ENCODE measurements at places on chromosomes 1 and 21.

GRCh38 chr1:160271025-160271424 lies 8.7 kb upstream of the DCAF8 start:
- DNase-seq: no peak

DNA sequence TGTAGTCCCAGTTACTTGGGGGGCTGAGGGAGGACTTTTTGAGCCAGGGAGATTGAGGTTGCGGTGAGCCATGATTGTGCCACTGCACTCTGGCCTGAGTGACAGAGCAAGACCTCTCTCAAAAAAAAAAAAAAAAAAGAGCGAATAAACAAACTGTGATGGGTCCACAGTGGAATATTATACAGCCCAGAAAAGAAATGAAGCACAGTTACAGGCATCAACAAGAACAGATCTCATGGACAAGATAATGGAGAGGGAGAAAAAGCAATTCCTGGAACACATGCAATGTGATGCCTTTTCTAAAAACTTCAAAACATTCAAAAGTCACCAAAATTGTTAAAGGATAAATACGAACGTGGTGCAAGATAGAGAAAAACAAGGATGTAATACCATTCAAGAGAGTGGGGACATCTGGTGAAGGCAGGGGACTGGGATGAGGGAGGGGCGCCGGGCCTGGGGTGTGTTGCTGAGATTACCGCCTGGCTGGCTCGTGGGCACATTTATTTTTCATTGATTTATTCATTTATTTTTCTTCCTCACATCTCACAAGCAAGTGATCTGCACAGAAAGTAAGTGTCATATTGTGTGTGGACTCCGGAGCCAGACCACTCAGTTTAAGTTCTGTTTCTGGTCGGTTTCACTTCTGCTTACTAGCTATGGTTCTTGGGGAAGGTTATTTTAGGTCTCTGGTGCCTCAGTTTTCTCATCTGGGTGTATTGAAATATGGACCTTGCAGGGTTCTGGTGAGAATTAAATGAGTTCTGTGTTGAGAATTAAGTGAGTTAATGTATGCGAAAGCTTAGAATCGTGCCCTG lies 30.1 kb downstream of the ABCG1 start:
- no peak for DNase-seq

DNA sequence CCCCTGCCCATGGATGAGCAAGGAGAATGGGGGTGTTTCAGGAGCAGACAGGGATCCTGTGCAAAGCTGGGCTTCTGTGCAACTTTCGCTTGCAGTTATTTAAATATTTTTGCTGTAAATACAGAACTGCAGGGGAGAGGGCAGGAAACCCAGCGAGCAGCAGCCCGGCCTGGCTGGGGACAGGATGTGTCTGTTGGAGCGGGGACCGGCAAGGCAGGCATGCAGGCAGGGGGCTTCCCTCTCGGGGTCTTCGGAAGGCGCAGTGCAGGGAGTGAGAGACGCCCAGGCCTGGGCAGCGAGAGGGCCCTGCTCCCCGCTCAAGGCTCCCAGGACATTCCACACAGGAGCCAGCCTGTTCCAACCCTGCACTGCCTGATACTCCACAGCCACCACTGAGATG lies 1.7 kb upstream of the AIRE start:
- DNase-seq: no peak

GRCh38 chr1:194940336-194941030 lies 1667.8 kb downstream of the KCNT2 start:
- no peak for DNase-seq

DNA sequence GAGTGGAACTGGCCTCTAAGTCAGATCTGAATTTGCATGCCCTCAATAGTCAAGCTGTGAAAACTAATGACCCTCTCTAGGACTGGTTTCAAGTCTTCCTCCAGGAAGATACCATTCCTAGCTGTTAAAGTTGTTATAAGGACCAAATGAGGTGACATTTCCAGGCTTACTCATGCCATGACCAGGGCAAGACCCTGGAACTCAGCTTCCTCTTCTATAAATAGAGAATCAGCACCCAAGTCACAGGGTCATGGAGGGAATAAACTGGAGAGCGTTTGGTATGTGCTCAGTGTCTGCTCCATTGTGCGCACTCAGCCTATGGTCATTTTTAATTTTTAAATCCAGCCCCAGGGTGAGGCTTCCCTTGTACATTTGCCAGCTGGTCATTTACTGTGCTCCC lies 2.5 kb downstream of the S100A9 start:
- no peak for DNase-seq

DNA sequence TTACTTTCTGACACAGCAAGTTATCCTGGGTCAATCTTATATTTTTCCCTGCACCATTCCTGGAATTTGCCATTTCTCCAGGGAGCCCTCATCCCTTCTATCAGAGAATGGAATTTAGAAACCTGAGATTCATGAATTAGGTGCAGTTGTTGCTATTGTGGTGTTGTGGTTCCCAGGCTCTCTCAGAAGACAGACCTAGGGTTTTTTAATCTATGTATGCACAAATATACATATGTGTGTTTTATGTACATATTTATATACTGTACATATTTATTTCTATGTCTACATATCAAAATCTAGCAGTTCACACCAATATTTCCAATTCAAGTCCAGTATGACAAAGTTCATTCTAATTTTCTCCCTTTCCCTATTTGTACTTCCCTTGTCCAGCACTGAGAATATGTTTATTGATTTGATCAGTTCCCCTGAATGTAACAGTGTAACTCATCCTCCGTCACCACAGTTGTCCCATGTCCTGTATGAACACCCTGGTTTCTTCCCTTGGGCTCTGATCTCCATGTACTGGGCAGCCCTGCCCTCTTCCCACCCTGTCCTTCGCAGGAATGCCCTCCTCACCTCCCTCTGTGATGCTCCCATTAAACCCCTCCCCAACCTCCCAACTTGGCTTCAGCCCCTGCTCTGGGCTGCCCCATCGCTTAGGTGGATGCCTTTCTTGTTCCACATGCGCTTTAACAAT lies 145.5 kb downstream of the VPS13D start:
- no peak for DNase-seq

- DNase-seq: no peak
Observed at GRCh38 chr1:202982715-202983430, 15.8 kb upstream of the CYB5R1 start.

GRCh38 chr1:111535256-111536191 lies 32.1 kb upstream of the ADORA3 start:
- DNase-seq: no peak

- DNase-seq: no peak
Observed at GRCh38 chr1:7104339-7104738, 319.1 kb downstream of the CAMTA1 start.

- no peak for DNase-seq
Observed at GRCh38 chr21:23394458-23394857, 2212.8 kb downstream of the MRPL39 start.

- no peak for DNase-seq
Observed at GRCh38 chr1:3159121-3159520, 90.1 kb downstream of the PRDM16 start.

GRCh38 chr1:83509301-83509781 lies 489.6 kb downstream of the TTLL7 start:
- DNase-seq: no peak

GRCh38 chr1:208535511-208535910 lies 291.3 kb upstream of the PLXNA2 start:
- DNase-seq: no peak

GRCh38 chr1:75165264-75165663 lies 31.1 kb downstream of the LHX8 start:
- DNase-seq: no peak

DNA sequence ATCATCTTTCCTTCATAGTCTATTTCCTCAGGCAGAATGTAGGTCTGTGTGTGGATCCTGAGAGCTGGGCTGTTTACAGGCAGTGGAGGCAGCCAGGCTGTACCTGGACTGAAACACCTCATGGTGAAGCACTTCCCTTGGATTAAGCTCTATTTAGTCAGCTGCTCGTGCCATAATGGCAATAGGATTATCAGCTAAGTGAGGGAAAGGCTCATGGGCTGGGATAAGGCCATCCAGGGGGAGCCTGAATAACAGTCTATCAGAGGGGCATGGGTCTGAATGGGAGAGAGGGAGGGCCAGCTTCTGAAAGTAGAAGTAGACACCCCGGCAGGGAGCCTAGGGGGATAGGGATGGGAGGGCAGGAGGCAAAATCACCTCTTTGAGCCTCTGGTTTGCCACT lies 8.3 kb downstream of the RNASEL start:
- DNase-seq: no peak

GRCh38 chr1:29084196-29084521 lies 39.5 kb downstream of the TMEM200B start:
- DNase-seq: no peak

DNA sequence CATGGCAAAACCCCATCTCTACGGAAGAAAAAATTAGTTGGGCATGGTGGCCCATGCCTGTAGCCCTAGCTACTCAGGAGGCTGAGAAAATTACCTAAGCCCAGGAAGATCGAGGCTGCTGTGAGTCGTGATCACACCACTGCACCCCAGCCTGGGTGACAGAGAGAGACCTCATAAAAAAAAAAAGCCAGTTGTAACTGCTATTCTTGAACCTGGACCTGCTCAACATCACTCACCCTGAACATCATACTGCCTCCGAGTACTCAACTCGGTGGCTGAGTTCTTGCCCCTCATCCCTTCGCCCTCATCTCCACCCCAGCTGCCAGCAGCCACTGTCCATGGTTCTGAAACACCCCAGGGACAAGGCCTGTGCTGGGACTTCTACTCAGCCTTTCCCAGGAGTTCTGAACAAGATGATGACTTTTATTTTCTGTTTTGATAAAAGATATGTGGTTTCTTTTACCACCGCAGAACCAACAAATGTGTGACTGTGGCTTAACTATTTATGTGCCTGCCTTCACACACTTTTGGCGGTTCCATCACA lies 5.4 kb upstream of the DISP3 start:
- DNase-seq: no peak

GRCh38 chr1:31441970-31442647 lies 29.1 kb downstream of the SERINC2 start:
- DNase-seq: no peak

DNA sequence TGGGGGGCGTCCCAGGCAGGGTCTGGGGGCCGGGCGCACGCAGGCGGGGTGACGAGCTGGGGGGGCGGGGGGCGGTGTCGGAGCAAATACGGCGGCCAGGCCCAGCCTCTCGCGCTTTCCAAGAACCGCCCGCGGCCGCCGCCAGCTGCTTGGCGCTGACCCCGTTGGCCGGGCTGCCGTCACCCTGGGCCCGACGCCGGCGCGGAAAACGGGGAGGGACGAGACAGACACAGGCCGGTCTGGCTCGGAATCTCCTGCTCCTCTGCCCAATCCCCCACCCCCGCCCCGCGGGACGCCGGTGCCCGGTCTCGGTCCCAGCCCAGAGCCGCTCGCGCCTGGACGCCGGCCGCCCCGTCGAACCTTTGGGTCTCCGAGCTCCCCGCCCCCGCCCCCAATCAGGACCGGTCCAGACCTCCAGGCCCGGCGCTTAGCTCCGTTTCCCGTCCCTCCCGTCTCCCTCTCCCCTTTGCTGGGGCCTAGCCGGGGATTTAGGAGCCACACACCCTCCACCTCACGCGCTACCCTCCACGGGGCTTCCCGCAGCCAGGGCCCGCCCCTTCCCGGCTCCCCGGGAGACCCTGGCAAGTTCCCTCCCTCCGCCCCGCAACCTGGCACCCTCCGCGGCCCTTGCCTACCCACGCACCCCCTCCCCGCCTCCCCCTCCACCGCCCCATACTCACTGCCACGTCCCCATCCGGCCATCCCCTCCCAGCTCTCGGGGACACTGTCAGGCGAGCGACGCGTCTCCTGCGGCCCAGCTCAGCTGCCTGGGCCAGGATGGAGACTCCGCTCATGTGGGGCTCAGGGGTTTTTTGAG lies 800 bp upstream of the MMP23B start:
- DNase-seq: no peak

- peak; percentile 93 for DNase-seq
Observed at GRCh38 chr1:207050480-207051190, 373 bp downstream of the YOD1 start.

DNA sequence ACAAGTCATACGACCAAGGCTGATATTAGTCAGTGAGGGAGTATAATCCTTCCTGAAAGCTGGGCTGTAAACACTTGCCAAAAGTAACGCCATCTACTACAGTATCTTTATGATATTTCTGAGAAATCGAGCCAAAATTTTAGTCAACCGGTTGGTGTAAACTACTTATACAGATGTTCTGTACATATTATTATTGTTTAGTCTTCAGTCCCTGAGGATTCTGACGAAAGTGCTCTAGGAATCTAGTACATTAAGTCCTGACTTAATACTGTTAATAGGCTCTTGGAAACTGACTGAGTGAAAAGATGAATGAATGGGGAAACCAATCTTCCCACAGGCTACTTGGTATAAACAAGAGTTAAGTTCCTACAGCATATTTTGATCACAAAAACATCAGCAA lies 274.3 kb downstream of the USP25 start:
- no peak for DNase-seq

DNA sequence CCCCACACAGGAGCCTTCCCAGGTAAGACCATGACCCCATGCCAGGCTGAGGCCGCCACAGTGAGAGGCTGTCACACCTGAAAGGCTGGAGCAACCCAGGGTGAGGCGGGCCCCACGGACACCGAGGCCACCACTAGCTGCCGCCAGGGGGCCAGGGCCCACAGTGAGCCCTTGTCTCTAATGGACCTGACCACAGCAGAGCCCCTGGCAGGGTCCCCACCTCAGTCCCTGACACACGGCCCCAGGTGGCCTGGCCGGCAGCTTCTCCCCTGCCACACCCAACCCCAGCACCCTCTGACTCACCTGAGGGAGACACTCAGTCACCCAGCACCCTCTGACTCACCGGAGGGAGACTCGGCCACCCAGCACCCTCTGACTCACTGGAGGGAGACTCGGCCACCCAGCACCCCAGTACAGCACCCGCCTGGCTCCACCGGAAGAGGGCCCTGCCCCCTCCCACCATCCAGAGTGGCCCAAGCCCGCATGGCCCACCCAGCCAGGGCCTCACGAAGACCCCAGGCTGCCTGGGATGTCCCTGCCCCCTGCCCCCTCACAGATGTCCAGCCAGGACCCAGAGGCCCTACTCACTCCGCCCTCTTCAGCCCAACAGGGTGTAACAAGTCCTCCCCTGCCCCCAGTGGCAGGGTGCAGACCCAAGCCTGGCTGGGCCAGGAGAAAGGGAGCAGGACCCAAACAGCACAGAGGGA lies 4.4 kb downstream of the DVL1 start:
- no peak for DNase-seq

GRCh38 chr1:231869364-231869763 lies 242.8 kb downstream of the DISC1 start:
- DNase-seq: no peak

- no peak for DNase-seq
Observed at GRCh38 chr1:106843518-106843917, 213.0 kb upstream of the PRMT6 start.
